CD8-positive, alpha-beta memory T cell (primary cell): ENCODE measurements at places on chromosomes 6 and 20. TPM values are rescaled to one million over a fixed set of nuclear protein-coding genes. Genes with fewer than 3 reads are reported as not detected.

The BMP6 gene
- total RNA-seq = not detected

DNA sequence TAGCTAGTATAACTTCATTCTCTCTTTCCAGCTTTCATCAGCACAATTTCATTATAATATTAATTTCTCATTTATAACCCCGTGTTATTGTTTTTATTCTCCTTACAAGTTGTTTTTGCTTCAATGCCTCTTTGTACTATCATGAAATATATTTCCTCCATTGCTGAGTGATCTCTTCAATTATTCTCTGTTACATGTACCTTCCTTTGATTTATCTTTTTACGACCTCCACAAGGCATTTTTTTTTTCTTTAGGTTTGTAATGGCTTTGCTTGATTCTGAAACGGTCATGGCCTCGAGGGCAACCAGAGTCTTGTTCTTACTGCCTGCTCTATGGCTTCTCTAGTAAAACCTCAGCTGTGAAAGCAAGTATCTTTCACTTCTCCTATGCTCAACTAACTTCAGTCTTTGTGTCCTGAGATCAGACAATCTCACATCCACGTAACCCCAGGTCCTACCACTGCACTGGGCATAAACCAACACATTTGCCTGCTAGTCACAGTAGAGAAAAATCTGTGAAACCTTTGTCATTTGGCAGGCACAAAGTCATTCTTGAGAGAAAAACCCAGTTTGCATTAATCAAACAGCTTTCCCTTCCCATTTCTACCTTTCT lies 119.9 kb downstream of the UST start:
- DNase-seq = no peak

The SNAP91 gene
- not detected for total RNA-seq

DNA sequence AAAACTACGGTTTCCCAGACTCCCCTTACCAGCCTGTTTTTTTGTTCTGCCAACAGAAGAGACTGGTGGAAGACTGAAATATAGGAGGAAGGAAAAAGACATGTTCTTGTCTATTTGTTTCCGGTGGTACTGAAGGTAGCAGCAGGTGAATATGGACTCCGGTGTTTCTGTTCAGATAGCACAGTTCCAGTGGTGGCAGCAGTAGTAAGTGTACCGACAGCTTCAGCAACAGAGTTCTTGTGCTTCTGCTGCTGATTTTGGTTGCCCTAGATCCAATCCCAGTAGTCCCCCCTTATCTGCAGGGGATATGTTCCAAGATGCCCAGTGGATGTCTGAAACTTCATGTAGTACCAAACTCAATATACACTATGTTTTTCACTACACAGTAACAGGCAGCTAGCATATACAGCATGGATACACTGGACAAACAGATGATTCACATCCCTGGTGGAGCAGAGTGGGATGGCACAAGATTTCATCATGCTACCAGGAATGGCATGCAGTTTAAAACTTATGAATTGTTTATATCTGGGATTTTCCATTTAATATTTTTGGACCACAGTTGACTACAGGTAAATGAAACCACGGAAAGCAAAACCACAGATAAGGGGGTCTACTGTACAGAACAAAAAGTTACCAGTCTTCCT lies 301.8 kb downstream of the BTBD9 start:
- no peak for DNase-seq

- DNase-seq = no peak
Observed at GRCh38 chr6:119277052-119277451, 72.5 kb downstream of the MAN1A1 start.

The METTL24 gene
- 0.35 TPM for total RNA-seq

DNA sequence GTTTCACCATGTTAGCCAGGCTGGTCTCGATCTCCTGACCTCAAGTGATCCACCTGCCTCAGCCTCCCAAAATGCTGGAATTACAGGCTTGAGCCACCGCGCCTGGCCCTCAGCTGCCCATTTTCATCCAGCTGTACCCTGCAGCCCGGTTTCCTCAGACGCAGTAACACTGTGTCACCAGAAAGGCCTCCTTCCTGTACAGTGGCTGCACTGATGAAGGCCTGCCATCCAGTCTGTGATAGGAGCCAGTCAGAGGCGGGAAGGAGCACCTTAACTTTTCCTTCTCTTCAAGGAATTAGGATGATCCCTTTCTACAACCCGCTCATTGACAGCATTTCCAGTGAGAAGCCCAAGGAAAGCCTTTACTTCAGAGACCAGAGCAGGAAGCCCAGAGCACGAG lies 75.9 kb downstream of the GFOD1 start:
- DNase-seq = no peak

The DPM1 gene
- total RNA-seq = 75.1 TPM

DNA sequence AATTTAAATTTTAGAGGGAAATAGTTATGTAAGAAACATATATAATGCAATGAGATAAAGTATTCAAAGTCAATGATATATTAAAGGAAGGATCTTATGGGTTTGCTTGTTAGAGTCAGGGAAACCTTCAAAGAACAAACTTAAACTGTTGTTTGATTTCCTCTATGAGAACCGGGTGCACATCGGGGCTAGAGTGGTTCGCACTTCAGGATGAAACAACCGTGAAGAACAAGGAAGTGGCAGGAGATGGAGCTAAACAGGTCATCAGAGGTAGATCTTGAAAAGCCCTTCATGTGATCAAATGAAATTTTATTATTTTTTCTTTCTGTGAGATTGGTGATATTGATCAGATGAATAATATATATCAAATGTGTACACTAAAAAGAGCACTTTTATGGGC lies 951.9 kb upstream of the FLRT3 start:
- DNase-seq = no peak

DNA sequence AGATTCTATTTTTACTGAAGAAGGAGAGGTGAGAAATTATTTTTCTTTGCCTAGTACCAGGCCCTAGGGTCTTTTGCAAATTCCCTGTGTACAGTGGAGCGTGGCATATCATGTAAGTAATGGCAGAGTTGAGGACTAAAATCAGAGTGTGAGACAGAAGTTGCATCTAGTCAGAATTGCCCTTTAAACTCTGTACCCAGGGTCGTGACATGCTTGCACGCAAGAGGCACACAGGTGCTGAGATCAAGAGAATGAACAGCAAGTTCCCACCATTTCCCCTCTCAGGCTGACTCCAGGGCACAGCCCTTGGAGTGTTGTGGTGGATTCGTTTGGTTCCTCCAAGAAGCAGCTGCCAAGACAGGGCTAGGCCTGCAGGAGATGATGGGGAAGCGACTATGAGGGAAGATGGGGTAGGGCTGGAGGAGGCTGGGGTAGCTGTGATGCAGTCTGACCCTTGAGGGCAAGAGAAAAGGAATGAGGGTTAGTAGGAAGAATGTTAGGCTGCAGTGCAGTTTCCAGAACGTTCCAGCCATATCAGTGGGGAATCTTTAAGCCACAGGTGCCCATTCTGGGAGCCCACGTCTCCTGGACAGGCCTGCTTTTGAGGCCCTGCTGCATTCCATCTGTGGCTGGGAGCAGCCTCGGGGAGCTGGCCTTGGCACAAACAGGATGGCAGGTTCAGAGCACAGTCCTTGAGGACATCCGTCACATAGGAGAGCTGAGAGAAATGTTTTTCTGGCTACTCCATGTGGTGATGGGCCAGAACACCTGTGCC lies 6.9 kb downstream of the NELFCD start:
- no peak for DNase-seq

The NSFL1C gene
- total RNA-seq = 103 TPM

- DNase-seq = no peak
Observed at GRCh38 chr6:71808865-71809264, 77.5 kb upstream of the RIMS1 start.

DNA sequence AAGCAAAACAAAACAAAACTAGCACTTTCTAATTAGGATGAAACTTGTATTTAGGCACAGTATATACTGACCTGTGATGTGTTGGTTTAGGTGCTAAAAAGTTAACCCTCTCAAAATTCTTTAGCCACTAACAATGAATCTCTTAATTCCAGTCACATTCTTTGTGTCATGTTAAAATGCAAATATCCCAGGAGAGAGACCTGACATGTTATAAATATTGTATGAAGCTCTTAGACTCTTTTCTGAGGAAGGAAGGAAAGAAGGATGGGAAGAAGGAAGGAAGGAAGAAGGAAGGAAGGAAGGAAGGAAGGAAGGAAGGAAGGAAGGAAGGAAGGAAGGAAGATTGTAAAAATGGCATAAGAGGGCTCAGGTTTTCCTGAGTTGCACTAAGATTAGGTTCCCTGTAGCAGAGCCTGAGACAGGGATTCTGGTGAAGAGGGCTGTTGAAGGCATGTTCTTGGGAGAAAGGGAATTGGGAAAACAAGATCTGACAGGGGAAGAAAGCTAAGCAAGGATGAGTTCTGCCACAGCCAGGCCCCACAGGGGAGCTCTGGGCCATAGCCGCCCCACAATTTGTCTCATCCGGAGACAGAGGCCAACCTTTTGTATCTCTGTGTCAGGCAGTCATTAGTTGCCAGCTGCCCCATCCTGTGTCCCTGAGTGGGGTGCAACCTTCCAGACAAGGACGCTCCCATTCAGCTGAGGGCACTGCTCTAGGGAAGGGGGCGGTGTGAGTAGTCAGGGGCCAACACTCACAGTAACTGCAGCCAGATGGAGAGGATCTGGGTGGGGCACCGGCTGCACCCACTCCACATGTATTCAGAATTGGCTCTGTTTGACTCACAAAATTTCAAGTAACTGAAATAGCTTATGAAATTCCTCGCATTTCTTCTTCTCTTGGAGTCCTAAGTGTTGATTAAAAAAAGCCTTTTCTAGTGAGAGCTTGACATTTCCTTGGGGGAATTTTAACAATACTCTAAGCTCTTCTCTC lies 189.3 kb upstream of the ARG1 start:
- no peak for DNase-seq

DNA sequence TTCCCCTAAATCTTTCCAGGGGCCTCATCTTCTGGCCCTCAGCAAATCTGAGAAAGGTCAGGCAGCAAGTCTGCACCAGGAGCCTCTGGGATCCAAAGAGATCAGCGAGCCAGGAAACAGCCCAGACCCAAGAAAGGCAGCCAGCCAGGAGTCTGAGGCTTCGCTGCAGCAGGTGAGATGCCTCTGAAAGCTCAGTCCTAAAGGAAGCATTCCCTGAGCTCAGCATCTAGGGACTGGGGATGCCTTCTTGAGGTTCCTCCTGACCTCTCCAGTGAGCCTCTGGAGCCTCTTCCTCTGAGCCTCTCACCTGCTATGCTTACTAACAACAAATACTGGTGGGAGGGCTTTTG lies 118.8 kb upstream of the MAFB start:
- DNase-seq = no peak

GRCh38 chr6:126040826-126041225 lies 54.5 kb downstream of the TRMT11 start:
- no peak for DNase-seq

DNA sequence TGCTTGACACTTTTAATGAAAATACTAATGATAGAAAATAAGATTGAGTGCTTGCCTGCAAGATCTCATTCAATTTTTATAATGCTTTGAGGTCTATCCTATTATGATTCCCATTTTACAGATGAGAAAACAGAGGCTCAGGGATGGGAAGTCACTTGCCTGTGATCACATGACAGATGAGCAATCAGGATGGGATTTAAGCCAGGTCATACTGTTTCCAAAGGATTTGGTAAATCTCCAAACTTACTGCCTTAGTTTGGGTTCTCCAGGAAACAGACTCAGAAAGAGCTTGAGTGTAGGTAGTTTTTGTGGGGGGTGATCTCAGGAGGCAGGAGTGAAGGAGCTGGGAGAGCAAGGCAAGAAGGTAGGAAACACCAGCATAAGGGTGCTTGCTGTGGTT lies 456.3 kb downstream of the MAFB start:
- no peak for DNase-seq

- DNase-seq = no peak
Observed at GRCh38 chr20:59647271-59647670, 42.9 kb downstream of the PHACTR3 start.

DNA sequence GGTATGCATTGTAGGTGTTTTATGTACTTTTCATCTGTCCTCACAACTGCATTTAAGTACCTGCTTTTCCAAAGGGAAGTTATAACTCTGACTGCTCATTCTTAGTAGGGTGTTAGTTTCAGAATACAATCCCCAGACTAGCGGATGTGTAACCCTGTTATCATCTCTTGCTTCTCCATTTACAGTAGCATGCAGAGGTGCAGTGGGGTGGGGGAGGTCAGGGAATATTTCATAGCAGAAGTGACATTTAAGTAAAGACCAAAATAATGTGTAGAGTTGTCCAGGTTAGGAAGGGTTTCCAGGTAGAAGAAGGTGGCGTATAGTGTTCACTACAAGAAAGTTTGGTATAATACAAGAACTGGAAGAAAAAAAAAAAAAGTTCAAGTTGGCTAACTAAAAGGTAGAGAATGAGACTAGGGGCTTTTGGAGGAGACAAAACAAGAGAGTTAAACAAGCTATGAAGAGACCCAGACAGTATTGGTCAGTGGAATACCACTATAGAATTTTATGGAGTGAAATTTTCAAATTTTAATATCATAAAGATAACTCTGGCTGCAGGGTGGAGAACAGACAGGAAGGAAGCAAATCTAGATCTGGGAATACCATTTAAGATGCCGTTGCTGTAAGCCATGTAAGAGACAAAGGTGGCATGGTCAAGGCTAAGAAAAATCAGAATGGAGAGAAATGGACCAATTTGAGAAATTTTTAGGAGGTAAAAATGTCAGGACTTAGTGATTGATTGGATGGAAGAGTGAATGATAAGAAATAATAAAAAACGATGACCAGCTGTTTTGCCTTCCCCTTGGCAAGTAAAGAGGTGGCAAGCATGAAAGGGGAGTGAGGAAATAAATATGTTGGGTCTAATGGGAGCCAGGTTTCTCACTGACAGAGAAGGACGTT lies 2.2 kb upstream of the AHI1 start:
- no peak for DNase-seq

- no peak for DNase-seq
Observed at GRCh38 chr6:88251301-88251700, 85.2 kb upstream of the CNR1 start.

The SLC17A1 gene
- not detected for total RNA-seq

DNA sequence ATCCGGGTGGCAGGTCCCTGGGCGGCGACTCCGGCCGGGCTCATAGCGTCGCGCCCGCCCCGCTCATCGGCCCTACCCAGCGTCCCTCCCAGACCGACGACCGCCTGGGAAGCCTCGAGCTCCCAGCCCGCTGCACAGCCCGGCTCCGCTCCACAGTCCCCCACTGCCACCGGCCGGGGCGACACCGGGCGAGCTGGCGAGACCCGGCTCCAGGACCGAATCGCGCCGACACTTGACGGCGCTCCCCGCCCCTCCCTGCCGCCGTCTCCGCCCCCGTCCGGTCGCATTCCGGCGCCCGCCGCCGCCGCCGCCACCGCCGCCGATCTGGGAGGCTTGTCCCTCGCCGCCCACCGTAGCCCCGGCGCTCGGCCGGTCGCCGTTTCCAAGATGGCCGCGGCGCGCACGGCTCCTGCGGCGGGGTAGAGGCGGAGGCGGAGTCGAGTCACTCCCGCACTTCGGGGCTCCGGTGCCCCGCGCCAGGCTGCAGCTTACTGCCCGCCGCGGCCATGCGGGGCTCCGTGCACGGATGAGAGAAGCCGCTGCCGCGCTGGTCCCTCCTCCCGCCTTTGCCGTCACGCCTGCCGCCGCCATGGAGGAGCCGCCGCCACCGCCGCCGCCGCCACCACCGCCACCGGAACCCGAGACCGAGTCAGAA lies at the start of gene MAP3K4:
Gene MAP3K4 (plus strand): TSS at position 364 of the 655 bp plus-strand sequence. CDS start 163 bp downstream, at position 527.
- DNase-seq = peak; percentile 81

GRCh38 chr6:22364306-22364705 lies 67.5 kb upstream of the PRL start:
- DNase-seq = no peak

- DNase-seq = no peak
Observed at GRCh38 chr6:7787137-7787608, 61.3 kb downstream of the BMP6 start.
